ENCODE measurements at places on chromosomes 16 and 17.

- DNase-seq = peak; percentile 97
Observed at GRCh38 chr17:59619298-59620063, at the start of gene CLTC. CLTC (plus strand) TSS chr17:59619895; CDS start chr17:59620132, 237 bp downstream.

DNA sequence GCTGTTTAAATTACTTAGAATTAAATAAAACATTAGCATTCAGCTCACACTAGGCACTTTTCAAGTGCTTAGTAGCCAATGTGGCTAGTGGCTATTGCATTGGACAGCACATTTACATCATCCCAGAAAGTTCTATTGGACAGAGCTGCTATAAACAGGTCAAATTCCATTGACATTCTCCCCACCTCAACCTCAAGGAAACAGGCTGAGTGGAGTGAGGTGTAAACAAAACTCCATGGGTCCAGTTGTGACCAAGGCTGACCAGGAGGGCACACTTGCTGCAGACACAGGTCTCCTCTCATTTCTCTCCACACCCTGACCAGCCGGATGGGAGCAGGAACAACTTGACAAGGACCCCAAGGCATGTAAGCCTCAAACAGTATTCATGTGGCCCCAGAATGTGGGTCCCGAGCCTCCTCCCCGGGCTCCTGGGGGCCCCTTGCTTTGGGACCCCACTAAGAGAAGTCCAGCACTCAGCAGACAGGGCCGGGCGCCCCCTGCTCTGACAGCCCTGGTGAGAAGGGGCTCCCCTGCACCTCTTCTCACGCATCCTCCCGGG, 488 bp downstream of the C17orf113 start:
- DNase-seq = no peak

- no peak for DNase-seq
Observed at GRCh38 chr16:57299009-57299718, 14.7 kb upstream of the PLLP start.

- DNase-seq = no peak
Observed at GRCh38 chr16:14496047-14496770, 133.9 kb downstream of the PARN start.

GRCh38 chr16:2079311-2079800, 31.6 kb downstream of the TSC2 start:
- DNase-seq = no peak

GRCh38 chr17:83115832-83116231, 36.4 kb downstream of the METRNL start:
- no peak for DNase-seq

DNA sequence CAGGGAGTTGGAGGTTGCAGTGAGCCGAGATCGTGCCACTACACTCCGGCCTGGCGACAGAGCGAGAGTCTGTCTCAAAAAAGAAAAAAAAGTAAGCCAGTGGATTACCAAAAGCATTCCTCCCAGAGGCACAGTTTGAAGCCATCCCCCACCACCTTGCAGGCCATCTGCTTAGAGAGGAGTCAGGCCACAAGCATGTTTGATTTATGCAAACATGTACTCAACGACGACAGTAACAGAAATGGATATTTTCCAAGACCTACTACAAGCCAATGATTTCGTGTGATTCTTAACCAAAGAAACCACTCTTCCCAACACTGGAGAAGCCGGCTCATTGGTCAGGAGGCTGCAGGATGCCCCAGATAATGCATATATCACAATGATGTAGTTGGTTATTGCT, 34.8 kb downstream of the MYH13 start:
- no peak for DNase-seq

- no peak for DNase-seq
Observed at GRCh38 chr16:57809276-57810196, 7.2 kb upstream of the KIFC3 start.

GRCh38 chr17:39173080-39173479, 7.1 kb upstream of the ARL5C start:
- no peak for DNase-seq

Measured in HL-60 (cell line).